Stimulated activated CD8-positive, alpha-beta memory T cell treated with anti-CD3 and anti-CD28 coated beads, Interleukin-4, amount 100 ng/mL, for 1 hour (primary cell): ENCODE measurements at places on chromosomes 3 and 15.

DNA sequence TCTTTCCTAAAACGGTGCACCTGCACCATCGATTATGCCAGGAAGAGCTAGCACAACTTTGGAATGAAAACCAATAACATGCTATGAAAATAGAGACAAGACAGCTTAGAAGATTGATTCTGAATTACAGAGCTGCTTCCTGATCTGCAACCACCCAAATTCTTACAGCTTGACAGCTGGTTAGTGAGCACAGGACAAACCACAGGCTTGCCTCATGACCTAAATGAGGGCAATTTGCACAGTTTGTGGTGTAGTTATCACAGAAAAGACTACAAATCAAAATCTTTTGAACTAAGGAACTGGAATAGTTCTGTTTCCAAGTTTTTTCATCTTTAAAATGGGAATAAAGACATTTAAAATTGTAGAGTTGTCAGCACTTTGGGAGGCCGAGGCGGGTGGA lies 533.5 kb downstream of the NAALADL2 start:
- DNase-seq = no peak

DNA sequence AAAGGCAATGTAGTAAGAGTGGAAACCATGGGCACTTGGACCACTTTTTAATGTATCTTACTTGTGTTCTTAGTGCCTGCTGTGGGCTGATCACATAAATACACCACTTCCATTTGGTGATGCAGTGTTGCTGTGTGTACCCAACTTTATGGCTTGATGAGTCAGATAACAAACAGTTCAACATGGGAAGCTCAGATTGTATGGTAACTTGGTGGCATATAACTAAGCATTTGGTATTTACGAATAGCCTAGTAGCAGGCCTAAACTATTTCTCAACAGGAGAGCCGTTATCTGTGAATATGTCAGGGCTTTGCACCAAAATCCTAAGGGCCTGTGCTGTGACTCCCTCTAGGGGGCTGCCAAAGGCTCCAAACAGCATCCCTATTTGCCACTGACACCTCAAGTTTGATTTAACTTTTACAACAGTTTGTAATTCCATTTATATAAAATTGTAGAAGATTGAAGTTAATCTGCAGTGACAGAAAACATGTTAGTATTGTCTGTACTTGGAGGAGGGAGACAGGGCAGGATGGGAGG lies 640.4 kb upstream of the CADM2 start:
- DNase-seq = no peak

DNA sequence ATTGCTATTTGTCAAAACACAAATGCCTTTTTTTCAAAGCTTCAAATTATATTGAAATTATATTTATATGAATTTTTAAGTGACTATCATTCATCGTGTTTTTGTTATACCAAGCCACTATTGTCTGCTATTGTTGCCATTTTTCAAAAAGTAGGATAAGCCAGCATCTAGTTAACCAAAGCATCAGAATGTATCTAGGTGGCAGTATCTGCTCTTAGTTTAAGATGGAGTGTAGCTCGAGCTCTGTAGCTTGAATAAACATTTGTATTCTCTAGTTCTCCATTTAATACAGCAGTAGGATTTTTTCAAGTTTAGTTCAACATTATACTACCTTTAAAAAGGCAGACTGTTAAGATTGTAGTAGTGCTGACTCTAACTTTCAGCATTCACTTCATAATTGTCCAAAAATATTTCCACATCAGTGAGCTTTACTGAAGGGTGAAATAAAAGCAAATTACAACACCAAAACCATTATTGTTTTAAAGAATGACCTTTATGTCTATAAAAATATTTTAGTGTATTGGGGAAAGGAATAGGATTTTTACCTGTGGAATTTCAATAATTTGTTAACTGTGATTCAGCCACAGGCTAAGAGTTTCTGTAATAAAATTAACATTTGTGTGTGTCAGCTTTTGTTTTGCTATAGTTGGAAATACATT lies 19.6 kb upstream of the C15orf61 start:
- no peak for DNase-seq

DNA sequence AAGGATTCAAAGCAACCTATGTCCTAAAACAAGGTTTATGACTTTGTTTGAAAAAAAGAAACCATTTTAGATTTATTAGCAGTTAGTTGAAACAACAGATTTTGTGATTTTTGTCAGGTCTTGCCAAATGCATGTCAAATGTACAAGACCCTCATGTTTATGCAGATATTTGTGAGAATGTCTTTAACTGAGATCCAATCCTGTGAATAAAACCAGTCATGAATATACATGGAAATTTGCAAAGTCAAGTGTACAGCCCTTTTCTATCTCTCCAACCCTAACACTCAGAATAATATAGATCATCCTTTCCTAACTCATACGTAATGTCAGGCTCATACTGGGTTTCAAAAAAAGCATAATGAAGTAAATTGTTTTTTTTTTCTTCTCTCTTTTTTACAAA lies 76.4 kb downstream of the DUT start:
- no peak for DNase-seq

- no peak for DNase-seq
These were observed 122.7 kb upstream of the MNS1 start for GRCh38 chr15:56587686-56588085.

DNA sequence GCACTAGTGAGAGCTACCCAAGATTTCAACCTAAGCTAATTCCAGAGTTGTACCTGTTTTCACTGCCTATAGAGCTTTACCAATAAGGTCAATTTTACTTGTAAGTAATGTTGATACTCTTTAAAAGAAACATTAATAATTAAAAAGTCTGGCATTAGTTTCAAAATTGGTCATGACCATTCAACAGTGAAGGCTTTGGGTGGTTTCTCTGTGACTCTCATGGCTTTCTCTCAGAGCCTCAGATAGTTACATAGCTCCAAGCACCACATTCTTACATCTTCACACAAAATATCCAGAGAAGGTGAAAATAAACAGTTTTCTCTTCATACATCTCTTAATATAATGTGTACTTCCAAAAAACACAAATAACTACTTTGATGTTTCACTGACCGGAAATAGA lies 61.5 kb upstream of the TCF12 start:
- DNase-seq = no peak

- DNase-seq = no peak
These were observed 35.8 kb downstream of the FAM240A start for GRCh38 chr3:46648096-46648495.

DNA sequence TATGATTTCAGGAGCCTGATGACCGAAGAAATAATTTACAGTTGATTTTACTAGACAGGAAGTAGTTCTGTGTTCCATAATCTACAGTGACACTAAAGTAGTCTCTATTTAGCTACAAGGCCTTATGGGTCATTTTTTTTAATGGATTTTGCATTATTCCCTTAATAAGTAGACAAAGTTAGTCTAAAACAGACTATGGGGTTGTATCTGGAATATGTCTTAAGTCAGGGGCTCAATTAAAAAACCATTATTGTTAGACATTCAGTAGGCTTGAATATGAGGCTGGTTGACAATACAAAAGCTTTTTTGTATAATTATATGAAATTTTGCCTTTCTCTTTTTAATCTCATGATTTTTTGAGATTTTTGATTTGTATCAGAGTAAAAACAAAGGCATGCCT lies 820.0 kb upstream of the SEMA6D start:
- DNase-seq = no peak

GRCh38 chr3:81968658-81969057 lies 207.2 kb upstream of the GBE1 start:
- no peak for DNase-seq

DNA sequence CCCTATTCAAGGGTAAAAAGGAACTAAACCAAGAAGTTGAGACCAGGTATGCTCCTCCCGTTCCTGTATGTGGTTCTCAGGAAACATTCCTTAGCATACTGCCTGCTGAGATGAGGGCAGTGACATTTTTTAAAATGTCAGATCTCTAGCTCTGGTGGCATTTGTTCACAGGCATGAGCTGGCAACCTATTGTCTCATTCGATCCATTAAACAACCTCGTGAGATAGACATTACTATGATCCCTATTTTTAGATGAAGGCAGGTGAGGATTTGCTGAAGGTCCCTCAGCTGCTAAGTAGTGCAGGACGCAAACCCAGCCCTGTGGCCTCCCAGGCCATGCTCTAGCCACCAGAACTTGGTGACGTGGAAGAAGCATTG lies 74.9 kb downstream of the SIDT1 start:
- DNase-seq = no peak

DNA sequence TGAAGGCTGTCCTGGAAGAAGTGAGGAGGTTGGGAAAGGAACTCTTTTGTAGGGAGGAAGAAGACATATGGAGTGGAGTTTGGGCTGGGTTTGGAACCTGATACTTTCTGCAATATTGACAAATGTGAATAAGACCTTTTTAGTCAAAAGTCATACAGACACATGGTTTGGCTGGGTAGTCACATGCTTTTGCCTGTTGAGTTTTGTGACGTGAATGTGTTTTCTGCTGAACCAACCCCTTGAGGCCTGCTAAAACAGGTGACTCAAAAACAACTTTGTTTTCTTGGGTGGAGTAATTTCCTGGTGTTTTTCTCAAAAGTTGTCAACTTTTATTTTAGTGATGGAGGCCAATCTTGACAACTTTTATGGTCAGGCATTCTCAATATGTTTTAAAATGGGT lies 39.4 kb upstream of the CCR4 start:
- no peak for DNase-seq

GRCh38 chr3:10242182-10243065 lies 5.8 kb upstream of the TATDN2 start:
- peak; percentile 46 for DNase-seq
